Cerebellar cortex (tissue), 1 donor: ENCODE measurements at places on chromosomes 5 and 9.

DNA sequence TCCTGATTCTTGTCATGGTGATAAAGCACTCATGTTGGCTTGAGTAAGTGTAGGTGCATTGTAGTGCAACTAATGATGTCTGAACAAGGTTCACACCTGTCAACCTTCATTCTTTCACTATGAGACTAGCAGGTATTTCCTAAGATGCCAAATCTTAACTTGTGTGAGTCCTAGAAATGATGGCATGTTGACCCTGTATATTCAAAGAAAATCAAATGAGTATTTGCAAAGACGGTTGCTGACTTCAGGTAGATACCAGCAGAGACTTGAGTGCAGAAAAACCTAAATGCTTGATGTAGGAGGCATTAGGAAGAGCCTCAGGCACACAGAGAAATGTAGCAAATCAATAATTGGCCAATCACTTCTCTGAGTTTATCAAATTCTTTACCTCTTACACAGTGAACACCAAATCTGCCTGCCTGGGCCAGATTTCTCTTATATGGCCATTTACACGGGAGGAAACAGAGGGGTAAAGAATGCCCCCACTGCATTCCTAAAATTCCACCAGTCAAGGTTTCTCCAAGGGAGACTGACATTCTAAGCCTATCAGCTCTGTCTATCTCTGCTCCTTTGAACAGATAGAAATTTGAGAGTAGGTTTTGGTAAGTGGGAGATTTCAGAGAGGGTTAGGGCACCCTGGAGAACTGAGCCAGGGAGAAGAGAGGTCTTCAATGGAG lies 488.6 kb upstream of the WWC1 start:
- no peak for DNase-seq

DNA sequence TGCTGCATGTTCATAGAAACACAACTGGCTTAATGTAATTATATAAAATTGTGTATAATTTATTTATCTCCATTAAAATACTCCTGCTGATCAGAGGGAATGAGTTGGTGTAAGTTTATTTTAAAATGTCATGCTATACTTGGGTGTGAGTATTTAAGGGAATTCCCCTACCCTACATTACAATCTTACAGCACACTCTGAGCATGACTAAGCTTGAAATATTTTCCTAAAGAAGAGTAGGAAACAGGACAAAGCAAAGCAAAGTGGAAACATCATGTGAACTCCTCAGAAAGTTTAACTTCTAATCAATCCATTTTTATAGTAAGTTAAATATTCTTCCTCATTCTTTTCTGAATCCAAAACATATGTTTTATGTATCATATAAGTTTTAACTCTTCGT lies 1271.3 kb downstream of the EFNA5 start:
- no peak for DNase-seq

DNA sequence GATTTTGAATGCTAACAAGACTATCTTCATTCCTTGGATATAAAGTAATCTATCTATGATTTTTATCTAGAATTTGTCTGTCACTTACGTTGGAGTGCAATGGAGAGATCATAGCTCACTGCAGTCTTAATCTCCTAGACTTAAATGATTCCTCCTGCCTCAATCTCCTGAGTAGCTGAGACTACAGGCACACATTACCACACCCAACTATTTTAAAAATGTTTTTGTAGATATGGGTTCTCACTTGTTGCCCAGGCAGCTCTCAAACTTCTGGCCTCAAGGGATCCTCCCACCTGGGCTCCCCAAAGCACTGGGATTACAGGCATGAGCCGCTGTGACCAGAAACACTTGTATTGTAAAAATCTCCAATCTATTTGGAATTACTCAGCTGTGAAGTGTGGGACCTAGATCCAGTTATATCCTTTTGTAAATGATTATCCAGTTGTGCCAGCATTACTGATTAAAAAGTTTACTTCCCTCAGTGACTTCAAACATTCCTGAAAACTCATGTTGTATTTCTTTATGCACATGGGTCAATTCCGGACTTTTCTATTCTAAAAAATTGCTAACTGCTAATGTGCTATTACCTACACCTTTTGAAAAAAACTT lies 1793.8 kb upstream of the WWC1 start:
- no peak for DNase-seq

GRCh38 chr9:111974092-111974681 lies 77.6 kb downstream of the UGCG start:
- no peak for DNase-seq

DNA sequence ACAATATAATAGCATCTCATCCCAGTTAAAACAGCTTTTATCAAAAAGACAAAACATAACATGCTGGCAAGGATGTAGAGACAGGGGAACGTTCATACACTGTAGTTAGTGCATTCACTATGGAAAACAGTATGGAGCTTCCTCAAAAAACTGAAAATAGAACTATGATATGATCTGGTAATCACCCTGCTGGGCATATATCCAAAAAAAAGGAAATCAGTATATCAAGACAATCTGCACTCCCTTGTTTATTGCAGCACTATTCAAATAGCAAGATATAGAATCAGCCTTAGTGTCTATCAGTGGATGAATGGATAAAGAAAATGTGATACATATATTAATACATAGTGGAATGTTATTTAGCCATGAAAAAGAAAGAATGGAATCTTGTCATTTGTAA lies 88.5 kb downstream of the PBX3 start:
- DNase-seq = no peak

- no peak for DNase-seq
Measured at GRCh38 chr5:136166909-136167308, 26.1 kb downstream of the SMIM32 start.

- DNase-seq = peak; percentile 87
Measured at GRCh38 chr5:163503106-163504078, 2.0 kb upstream of the MAT2B start.

DNA sequence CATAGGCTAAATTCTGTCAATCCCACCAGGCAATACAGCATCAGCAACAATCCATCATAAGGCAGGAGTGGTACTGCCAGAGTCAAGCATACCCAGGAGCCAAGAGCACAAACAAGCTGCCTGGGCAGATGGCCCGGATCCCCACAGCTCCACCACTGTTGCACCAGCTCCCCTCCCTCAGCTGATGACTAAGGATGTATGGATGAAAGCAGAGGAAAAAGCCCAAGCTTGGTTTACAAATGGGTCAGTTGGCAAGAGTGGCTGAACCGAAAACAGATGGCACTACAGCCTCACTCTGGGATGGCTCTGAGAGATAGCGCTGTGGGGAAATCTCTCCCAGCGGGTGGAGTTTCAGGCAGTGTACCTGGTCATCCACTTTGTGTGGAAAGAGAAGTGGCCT lies 29.4 kb downstream of the DROSHA start:
- DNase-seq = peak; percentile 96

DNA sequence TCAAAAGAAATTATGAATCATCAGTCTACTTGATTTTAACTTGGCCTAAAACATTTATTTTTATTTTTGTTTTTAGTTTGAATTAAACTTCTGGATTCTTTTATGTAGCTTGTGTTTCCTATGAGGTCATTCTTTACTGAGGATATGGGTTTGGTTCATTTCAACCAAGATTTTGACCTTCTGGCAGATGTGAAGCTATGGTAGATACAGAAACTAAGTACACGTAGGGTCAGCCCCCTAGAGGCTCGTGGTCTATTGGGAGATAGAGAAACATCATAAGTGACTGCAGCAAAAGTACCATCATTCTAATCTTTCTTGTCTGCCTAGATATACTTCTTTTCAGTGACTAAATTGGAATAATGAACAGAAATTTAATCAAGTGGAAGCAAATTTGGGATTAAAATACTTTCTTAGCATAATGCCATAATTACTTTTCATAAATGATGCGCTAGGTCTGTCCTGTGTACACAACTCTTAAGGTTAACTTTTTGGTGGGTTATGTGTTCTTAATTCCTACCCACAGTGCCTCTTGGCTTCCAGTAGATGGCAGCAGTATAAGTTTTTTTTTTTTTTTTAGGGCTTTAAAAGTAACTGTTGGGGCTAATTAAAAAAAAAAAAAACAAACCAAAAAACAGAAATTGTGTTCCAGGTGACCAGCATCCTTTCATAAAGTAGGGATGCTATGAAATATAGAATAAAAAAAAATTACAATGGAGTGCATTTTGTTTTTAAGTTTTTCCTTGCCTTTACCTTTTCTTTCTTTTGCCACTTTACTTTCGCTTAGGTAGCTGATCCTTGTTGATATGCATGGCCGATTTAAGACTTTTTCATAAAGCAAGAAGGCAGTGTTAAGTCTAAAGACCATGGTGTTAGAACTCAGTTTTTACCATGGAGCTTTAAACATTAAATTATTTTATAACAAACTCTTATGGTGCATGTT lies 49.9 kb downstream of the LRRTM2 start:
- DNase-seq = peak; percentile 37

- no peak for DNase-seq
Measured at GRCh38 chr5:161369022-161369421, 177.5 kb downstream of the GABRB2 start.

GRCh38 chr9:98747476-98747875 lies 38.7 kb upstream of the GABBR2 start:
- DNase-seq = no peak

- no peak for DNase-seq
Measured at GRCh38 chr5:170104299-170104698, 1.4 kb upstream of the FOXI1 start.

GRCh38 chr5:134479839-134480238 lies 45.6 kb upstream of the JADE2 start:
- no peak for DNase-seq

DNA sequence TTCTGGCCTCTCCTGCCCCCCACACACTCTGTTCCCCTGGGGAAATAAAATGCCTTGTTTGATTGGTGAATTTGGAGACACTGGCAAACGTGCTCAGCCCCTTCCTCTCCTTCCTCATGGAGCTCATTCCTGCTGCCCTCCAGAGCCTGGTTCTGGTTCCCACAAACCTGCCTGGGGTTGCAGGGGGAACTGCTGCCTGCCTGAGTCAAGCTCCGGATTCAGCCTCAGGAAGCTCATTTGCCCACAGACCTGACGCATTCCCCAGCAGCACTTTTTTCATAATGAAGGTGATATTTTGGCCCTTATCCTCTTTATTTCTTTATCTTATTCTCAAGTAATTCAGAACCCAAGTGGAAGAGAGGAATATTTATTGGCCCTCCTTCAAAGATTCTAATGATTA lies 140.5 kb downstream of the TTLL11 start:
- DNase-seq = no peak

DNA sequence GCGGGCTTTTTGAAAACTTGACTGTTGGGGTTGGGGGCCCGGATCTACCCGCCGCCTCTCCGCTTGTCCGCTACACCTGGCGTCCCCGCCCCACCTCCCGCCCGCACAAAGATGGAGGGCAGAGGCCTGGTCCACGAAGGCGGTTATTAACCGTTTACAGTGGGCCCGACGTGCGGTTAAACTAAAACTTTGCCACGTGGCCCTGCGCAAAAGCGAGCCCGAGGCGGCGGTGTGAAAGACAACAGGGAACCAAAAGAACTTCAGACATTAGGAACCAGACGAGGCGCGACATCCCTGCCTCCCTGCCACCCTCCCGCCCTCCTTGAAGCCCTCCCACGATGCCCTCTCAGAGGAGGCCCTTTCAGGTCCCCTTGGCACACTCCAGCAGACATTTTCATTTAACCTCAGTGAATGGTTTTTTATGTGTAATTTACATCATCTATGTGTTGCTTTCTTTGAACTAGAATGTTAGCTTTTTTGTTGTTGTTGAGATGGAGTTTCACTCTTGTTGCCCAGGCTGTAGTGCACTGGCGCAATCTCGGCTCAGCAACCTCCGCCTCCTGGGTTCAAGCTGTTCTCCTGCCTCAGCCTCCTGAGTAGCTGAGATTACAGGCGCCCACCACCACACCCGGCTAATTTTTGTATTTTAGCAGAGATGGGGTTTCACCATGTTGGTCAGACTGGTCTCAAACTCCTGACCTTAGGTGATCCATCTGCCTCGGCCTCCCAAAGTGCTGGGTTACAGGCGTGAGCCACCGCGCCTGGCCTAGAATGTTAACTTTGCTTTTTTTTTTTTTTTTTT lies 999 bp upstream of the HNRNPA0 start:
- DNase-seq = no peak

DNA sequence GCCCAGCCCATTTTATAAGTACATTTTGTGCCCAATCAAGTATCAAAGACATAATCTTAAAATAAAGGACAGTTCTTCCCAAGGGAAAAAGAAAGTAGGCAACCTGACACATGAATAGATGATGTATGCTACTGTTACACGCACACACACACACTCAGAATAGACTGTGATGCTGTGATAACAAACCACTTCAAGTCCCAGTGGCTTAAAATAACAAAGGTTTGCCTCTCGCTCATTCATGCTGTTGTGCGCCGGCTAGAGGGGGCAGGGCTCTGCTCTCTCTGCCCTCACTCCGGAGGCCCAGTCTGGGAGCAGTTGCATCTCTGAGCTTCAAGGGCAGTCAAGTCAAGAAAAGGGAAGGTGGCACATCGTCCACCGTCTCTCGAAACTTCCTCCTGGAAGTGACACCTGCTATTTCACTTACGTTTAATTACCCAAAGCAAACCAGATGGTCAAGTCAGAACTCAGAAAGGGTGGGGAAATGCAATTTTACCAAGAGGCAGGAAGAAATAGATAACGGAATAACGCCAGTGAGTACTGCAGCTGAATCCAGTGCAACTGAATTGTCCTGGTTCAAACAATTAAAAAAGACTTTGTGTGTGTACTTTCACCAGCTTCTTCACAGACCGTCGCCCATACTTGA lies 43.3 kb downstream of the ANKRD33B start:
- no peak for DNase-seq

GRCh38 chr9:2354216-2354615 lies 267.4 kb upstream of the VLDLR start:
- no peak for DNase-seq
